ENCODE measurements at places on chromosomes 11 and 22.
A peak's percentile ranks its signal among the peaks of the same experiment; 100 is the strongest.

DNA sequence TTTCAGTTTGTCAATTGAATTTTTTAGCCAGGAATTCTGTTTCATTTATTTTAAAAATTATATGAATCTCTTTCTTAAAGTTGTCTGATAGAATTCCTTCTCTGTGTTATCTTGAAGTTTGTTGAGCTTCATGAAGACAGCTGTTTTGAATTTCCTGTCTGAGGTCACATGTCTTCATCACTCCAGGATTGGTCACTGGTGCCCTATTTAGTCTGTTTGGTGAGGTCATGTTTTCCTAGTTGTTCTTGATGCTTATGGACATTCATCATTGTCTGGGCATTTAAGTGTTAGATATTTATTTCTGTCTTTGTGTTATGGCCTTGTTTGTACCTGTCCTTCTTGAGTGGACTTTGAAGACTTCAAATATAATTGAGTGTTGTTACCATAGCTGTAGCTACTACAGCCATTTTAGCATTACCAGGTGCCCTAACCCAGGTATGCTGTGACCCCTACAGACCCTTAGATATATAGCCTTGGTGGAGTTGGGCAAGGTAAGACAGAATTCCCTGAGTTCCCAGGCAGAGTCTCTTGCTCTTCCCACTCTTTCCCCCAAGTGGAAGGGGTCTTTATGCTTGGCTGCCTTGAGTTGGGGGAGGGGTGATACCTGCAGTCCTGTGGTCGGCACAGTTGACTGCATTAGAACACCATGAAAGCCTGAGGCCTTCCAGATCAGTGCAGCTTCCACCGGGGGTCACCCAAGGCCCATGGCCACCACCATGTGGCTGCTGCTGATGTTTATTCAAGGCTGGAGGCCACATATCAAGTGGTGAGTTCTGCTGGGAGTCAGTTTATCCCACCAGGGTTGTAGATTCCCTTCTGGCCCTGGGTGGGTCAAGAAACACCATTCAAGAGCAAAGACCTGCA lies 229.6 kb downstream of the DYNC2H1 start:
- peak; percentile 36 for DNase-seq

DNA sequence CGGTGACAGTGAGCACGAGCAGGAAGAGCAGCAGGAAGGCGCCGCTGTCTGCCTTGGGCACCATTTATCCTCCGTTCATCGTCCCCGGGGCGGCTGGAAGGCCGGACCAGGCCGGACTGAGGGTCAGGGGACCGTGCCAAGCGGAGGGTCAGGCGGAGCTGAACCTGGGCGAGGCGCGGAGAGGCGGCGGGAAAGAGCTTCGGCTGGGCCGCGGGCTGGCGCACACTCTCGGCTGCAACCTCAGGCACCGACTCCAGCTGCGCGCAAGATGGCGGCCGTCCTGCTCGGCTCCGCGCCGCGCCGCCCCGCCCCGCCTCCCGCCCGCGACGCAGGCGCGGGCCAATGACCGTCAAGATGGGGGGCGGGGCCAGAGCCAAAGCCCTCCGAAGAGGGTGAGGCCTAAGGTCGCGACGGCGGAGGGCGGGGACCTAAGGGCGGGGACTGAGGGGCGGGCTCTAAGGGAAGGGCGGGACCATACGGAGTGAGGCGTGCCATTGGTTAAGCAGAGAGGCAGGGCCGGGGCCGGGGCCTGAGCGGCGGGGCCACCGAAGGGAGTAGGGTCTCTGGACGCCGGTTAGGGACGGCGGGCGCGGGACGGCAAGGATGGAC lies at the start of gene DGCR2:
Gene DGCR2, minus strand, starts transcription at position 270 of the 609 bp plus-strand sequence. Its CDS starts 206 bp downstream, at position 64.
- peak; percentile 80 for DNase-seq

GRCh38 chr11:64244107-64244506 lies 2.6 kb downstream of the PPP1R14B start:
- no peak for DNase-seq

DNA sequence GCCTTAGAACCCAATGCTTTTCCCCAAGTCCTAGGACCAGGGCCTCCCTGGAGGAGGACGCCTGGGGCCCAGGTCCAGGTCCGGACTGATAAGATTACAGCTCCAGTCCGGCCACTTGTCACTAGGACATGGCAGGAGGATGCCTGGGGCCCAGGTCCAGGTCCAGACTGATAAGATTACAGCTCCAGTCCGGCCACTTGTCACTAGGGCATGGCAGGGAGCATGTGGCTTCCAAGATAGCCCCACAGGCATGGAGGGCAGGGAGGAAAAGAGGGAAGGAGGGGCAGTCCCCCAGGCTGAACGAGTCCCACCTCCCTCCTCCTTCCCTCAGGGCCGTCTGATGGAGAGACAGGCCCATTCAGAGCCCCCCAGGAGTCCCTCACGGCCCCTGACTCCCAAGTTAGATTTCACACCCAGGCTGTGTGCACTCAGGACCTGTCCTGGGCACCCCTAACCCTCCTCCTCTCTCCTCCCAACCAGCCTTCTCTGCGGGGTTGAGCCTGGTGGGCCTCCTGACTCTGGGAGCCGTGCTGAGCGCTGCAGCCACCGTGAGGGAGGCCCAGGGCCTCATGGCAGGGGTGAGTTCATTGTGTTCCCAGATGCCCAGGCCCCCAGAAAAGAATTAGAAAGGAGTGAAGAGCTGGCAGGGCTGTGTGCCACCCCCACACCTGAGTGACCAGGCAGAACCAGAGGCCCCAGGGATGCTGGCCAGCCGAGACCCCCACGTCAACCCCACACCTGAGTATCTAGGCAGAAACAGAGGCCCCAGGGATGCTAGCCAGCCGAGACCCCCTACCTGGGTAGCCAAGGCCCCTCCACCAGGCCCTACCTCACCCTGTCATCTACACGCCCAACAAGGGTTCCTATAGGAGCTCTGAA lies 2.1 kb downstream of the TSPAN32 start:
- no peak for DNase-seq

DNA sequence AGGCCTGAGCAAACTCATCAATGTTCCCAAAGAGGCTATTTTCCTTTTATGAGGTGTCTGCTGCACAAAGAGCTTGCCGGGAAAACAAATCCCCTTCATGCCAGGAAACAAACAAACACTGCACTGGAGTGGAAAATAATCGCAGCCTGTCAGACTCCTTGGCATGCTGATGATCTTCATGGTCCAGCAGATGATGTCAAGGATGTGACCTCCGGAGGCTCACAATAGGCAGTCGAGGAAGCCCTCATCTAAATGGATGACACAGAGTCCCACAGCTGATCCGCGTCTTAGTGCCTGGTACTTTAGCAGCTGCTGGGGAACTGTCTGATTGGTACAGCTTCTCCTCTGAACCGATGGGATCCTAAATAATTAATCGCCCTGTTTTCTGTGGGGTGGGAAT lies 187.6 kb downstream of the TENM4 start:
- no peak for DNase-seq

DNA sequence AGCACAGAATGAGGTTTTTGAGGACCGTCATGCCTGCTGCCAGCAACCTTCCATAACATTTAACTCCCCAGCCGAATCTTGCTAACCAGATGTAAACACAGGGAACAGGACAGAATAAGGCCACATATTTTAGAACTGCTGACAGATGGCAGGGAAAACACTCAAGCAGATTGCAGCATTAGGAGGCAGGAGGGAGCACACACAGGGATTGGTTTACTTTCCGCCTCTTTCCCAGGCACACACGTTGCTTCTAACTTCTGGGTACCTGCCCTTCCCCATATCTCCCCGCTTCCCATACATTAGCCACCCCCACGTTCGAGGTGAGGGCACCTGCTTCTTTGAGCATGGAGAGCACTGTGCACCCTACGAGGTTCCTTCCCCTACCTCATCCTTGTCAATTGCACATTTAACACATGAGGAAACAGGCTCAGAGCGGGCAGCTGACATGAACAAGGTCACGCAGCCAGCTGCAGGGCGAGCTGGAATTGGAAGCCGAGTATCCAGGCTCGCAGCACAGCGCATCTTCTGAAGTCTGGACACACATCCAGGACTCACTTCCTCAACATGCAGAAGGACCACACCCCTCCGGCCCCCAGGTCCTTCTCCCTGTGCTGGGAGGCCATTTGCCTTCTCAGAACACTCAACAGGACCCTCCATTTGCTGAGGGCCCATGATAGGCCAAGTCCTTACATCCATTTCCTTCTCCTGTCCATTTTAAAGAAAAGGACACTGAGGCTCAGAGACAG lies 18.7 kb downstream of the ASPHD2 start:
- no peak for DNase-seq

- no peak for DNase-seq
Observed at GRCh38 chr11:19216709-19217374, 15.1 kb upstream of the CSRP3 start.

Measured in renal cortical epithelial cell (primary cell).